ENCODE measurements at places on chromosomes 13 and 19.

- no peak for DNase-seq
Observed at GRCh38 chr13:59946944-59947343, 216.8 kb downstream of the DIAPH3 start.

DNA sequence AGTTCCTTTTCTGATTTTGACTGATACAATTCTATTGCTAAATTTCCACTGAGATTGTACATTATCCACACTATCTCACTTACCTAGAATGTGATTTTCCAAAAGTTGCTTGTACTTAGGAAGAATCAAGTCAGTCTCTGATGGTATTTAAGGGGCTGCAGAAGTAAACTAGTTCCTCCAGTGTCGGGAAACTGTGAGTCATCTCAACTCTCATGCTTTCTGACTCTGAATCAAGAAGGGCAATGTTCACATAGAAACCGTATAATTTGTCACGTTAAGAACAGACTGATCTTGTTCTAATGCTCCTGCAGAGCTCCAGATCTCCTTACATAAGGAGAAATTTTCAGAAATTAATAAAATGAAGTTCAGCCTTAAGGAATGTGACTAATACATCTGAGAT lies 369.3 kb downstream of the KLF5 start:
- no peak for DNase-seq

DNA sequence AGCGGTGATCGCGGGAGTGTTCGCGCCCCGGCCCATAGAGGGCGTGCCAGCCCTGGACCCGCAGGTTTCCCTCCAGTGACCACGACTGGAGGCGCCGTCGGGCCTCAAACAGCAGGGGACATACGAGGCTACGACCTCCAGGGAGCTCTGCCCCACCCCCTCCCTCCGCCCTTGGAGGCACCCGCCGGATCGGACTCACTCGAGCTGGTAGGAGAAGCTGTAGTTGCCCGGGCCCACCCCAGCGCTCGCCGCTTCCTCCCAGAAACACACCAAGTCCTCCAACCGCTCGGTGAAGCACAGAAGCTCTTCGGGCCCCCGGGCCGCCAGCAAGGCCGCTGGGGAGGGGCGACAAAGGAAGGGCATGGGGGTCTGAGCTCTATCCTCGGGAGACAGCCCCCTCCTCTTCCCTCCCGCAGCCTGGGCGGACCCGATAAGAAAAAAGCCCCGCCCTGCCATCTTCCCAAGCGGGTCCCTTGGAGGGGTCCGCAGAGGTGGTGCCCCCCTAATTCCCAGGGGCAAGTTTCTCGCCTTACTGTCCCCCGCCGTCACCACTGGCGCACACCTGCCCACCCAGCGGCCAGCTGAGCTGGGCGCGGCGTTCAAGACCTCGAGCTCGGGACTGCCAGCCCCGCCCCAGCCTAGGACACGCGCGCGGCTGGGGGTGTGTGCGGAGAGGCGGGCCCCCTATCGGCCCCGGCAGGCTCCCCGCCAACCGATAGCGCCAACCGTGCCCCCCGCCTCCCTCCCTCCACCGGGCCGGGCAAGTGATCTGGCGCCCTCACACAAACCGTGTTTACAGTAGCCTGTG lies 1.0 kb downstream of the EPOR start:
- peak; percentile 39 for DNase-seq

DNA sequence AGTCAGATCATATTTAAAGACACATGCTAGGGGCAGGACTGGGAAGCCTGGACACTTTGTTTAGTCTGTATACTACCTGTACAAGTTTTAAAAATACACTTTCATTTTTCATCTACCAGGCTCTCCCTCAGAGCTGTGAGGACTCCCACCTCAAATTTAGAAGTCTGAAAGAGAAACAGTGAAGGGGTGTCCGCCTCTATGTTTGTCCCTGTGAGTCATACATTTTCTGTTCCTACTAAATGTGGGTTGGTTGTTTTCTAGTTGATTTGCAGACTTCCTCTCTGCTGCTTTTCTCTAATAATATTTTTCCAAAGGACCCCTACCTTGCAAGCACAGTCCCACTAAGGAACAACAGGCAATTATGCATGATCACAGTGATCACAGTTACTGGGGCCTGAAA lies 110.5 kb downstream of the ENOX1 start:
- no peak for DNase-seq

GRCh38 chr19:1027650-1028061 lies 1.2 kb downstream of the CNN2 start:
- no peak for DNase-seq

DNA sequence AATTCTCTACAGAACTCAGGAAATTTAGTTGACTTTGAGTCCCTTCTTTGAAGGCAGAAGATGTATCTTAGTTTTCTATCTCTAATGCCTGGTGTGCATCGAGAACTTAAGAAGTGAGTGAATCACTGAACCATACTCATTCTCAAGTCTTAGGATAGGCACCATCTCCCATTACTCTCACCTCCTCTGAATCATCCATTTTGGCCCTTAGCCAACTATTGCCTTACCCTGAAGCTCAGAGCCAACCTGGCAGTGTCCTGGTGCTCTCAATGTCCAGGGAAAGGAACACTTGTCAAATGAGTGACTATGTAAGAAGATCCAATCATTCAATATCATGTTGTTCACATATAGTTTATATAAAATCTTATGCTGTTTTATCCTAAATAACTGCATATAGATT lies 146.6 kb downstream of the RGCC start:
- no peak for DNase-seq

DNA sequence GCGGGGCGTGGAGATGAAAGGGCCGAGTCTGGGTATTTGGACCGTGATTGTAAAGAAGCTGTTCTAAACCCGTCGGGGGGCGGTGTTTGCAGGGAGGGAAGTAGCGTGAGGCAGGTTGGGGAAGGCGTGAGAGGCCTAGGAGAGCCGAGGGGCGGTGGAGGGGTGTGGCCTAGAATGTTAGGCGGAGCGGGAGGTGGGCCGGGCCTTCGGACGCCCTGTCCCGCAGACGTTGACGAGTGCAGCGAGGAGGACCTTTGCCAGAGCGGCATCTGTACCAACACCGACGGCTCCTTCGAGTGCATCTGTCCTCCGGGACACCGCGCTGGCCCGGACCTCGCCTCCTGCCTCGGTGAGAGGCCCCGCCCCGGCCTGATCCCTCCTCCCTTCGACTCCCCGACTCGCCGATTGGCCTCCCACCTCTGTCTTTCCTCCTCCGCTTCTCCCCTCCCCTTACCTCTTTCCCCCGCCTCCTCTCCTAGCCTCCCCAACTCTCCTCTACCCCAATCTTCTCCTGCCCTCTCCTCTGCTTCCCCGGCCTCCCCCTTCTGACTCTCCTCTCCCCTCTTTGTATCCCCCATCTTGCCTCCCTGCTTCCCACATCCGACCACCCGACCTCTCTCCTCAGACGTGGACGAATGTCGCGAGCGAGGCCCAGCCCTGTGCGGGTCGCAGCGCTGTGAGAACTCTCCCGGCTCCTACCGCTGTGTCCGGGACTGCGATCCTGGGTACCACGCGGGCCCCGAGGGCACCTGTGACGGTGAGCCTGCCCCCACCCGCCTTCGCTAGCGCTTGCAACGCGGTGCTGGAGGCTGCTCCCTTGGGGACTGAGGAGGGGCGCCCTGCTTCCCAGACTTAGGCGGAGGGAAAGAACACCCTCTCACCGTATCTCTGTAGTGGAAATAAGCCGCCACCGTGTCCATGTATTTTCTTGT lies 12.8 kb downstream of the LTBP4 start:
- peak; percentile 84 for DNase-seq

DNA sequence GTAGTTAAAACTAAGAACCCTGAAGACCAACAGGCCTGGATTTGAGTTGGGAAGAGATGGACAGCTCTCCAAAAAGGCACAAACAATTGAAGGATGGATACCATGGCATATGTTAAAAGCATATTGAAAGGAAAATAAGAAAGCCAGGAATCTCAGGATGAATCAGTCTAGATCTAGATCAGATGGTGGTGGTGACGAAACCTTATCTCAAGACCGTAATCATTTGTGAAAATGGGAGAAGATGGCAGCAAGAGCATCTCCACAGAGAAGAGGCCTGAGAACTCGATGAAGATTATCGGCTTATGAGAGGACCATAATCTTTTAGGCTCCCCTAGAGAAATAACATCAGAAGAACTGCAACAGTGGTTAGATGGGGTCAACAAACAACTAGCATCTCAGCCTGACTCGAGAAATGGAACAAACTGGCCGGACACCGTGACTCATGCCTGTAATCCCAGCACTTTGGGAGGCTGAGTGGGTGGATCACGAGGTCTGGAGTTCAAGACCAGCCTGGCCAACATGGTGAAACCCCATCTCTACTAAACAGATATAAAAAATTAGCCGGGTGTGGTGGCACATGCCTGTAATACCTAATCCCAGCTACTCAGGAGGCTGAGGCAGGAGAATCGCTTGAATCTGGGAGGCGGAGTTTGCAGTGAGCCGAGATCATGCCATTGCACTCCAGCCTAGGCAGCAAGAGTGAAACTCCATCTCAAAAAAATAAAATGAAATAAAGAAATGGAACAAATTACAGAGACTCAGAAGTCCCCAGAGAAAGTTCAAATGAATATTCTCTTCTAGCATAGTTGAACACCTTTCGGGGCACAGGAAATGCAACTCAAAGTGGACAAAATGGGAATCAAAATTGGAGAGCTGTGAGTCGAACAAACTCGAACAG lies 47.6 kb downstream of the FOXO1 start:
- DNase-seq, result no peak

DNA sequence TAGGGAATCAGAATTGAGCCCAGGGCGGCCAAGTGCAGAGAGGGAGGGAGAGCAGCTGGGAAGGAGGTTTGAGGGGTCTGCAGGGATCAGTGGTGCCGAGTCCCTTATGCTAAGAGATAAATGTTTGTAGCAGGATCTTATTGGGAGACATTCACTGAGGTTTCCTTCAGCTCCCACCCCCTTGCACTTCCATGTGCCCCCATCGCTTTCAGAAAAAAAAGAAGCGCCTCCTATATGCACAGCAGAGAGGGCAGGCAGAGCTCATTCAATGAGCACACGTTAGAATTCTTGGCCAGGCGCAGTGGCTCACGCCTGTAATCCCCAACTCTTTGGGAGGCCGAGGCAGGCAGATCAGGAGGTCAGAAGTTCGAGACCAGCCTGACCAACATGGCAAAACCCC lies 28.0 kb downstream of the CYP4F2 start:
- DNase-seq, result no peak

DNA sequence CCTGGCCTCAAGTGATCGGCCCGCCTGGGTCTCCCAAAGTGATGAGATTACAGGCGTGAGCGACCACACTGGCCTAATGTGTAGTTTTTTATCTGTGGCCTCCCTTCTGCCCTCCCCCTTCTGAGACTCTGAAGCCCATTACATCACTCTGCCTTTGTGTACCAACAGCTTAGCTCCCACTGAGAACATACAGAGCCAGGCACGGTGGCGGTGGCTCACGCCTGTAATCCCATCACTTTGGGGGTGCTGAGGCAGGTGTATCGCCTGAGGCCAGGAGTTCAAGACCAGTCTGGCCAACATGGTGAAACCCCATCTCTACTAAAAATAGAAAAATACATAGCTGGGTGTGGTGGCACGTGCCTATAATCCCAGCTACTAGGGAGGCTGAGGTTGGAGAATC lies 12.6 kb downstream of the NCR1 start:
- no peak for DNase-seq

DNA sequence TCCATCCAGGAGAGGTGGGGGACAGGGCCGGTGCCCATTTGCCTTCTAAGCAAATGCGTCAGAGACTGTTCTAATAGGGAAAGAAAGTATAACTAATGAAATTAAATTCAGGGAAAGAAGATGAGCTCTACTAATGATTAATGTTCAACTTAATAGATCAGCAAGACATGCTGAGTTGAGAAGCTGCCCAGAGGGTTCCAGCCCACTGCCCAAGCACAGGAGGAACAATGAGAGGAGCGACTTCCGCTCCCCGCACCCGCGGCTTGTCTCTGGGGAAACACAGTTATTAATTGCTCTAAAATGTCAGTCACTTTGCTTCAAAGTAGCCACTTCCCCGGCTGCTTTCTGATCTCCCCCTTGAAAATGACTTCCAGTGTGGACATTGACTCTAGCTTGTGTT lies 331.3 kb downstream of the UQCRFS1 start:
- no peak for DNase-seq

- no peak for DNase-seq
Observed at GRCh38 chr13:95552208-95552538, 347 bp upstream of the CLDN10 start.

DNA sequence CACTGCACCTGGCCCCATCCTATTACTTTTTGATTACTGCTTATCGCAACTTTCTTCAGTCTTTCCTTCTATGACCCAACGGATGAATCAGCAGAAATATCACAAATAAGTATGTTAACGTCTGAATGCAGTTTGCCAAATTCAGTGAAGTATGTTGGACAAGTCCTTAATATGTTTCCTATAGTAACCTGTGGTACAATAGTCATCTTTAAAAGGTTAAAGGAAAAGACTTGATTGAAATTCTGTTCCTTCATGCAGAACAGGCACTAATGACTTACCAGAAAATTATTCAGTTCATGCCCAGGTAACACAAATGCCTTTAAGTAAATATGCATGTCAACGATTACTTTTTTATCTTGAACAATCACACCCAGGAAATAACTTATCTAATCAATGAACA lies 242.6 kb downstream of the KCTD12 start:
- no peak for DNase-seq

GRCh38 chr13:24763596-24764275 lies at the start of gene RNF17:
RNF17 (plus strand) TSS chr13:24764169; CDS start chr13:24764204, 35 bp downstream.
- no peak for DNase-seq

- no peak for DNase-seq
Observed at GRCh38 chr13:95540888-95541287, 11.6 kb upstream of the CLDN10 start.

- DNase-seq, result no peak
Observed at GRCh38 chr13:50940509-50940908, 30.9 kb downstream of the RNASEH2B start.

DNA sequence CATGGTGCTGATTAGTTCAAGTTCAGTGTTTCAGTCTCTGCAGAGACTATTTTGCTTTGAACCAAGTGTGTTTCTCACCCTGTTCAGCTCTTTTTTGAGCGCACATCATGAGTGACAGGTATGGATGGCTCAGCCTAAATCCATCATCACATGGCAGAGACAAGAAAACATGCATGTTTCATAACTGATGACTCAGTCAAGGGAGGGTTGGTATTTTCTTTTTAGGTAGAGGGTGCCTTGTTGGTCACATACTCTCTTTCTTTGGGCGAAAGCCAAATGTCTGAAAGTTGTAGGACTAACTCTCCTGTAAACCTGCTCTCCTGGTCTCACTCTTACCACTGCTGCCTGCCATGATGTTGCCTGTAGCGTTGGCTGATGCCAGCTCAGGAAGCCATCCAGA lies 48.1 kb upstream of the RAP2A start:
- DNase-seq, result no peak

GRCh38 chr19:18109733-18110608 lies 12.4 kb downstream of the MAST3 start:
- peak; percentile 79 for DNase-seq

GRCh38 chr13:111506125-111506524 lies 185.7 kb downstream of the TEX29 start:
- no peak for DNase-seq

DNA sequence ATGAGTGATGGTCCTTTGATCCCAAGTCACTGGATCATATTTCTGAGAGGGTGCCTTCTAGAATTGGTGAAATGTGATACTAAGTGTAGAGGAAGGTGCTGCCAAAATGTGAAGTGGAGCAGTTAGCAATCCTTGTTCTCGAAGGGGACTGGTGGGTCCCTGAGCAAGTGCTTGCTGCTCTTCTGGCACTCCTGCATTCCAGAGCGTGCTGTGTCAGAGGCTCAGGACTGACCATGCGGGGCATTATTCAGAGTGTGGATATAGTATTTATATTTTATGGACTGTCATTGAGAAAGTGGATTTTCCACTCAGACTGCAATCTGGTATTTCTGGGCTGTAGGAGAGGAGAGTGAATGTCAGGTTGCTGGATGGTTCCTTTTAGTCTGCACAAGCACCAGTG lies 152.6 kb upstream of the KL start:
- DNase-seq, result no peak
